HT-29 (cell line): ENCODE measurements at places on chromosomes 13 and 19.

- DNase-seq: peak; percentile 98
Measured at GRCh38 chr13:98775844-98776598, 23.5 kb upstream of the SLC15A1 start.

DNA sequence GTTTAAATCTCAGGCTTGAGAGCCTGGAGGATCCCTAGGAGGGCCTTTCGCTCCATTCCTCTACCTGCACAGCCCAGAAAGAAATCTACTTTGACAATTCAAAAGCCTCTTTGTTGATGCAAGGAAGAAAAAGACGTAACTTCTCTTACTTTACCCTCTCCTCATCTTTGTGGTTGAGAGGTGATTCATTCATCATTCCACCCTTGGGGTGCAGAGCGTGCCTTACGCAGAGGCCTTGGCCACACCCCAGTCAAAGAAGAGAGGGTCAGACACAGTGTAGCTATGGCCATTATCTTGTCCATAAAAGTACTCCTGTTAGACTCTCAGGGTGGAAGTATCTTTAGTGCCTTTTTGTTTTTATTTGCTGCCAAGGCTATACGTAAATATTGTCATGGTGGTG is 184.0 kb downstream of the IRS2 start:
- no peak for DNase-seq

DNA sequence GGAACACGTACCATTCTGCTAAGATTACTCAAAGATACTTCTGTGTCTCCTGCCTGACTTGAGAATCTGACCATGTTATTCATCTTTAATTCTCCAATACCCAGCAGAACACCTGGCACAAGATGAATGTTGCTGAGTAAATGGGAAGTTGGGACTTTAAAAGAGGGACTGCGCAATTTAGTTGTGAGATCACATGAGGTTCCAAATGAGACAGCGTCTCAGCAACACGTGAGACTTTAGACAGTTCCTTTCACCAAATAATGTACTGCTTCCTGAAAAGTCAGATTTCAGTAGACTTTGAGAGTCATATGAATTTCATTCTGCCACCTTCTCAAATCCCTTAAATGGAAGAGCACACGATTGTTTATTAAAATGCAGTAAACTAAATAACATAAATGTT is 36.7 kb downstream of the DOCK9 start:
- no peak for DNase-seq

DNA sequence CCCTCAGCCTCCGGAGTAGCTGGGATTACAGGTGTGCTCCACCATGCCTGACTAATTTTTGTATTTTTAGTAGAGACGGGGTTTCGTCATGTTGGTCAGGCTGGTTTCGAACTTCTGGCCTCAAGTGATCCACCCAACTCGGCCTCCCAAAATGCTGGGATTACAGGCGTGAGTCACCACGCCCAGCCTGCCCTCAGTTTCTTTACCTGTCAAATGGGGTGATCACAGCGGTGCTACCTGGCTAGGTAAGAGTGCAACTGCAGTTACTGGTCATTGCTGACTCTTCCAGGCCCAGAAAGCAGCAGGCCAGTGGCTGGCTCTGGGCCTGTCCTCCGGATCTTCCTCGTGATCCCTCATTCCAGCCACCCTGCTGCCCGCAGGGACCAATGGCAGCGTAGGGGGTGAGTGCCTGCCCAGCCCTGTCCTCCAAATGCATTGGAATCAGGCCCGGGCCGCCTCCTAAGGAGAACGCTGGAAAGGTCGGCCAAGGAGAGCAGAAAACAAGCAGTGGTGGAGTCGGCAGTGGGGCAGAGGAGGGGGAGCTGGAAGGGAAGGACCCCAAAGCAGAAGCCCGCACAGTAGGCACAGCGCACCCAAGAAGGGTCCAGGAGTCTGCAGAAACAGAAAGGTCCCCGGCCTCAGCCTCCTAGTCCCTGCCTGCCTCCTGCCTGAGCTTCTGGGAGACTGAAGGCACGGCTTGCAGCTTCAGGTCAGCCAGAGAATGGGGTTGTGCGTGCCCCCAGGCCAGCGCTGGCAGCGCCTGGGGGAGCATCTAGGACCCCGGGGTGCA is 1.8 kb upstream of the SLC27A1 start:
- no peak for DNase-seq

DNA sequence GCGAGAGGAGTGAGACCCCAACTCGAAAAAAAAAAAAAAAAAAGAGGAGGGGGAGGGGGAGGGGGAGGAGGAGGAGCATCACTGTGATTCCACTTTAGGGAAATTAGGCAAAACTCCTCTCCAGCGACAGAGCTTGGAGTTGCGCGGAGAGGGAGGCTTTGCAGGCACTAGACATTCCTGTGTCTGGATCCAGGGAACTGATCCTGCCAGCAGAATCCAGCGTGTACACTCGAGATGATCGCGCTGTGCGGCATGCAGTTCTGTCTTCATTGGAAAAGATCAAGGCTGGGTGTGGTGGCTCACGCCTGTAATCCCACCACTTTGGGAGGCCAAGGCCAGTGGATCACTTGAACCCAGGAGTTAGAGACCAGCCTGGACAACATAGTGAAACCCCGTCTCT is 29.6 kb upstream of the KLF2 start:
- no peak for DNase-seq

DNA sequence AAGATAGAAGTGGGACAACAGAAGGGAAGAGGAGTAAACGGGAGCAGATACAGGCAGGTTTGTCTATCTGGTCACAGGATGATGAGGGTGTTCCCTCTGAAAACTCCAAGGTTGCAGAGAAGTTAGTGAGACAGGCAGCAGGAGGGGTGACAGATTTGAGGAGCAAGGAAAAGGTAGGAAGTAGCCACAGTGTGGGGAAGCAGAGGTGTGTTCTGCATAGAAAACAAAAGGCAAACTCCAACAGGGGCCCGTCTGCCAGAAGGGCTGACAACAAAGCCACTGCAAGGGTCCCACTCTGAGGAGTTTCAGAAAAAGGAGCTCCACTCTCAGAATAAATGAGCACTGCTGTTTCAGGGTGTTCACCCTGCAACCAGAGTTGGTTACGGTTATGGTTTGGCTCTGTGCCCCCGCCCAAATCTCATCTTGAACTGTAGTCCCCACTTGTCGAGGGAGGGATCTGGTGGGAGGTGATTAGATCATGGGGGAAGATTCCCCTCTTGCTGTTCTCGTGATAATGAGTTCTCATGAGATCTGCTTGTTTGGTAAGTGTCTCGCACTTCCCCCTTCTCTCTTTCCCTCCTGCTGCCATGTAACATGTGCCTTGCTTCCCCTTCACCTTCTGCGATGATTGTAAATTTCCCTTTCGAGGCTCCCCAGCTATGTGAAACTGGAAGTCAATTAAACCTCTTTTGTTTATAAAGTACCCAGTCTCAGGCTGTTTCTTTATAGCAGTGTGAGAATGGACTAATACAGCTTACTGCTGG is 32.1 kb downstream of the SMAD9 start:
- DNase-seq: no peak

DNA sequence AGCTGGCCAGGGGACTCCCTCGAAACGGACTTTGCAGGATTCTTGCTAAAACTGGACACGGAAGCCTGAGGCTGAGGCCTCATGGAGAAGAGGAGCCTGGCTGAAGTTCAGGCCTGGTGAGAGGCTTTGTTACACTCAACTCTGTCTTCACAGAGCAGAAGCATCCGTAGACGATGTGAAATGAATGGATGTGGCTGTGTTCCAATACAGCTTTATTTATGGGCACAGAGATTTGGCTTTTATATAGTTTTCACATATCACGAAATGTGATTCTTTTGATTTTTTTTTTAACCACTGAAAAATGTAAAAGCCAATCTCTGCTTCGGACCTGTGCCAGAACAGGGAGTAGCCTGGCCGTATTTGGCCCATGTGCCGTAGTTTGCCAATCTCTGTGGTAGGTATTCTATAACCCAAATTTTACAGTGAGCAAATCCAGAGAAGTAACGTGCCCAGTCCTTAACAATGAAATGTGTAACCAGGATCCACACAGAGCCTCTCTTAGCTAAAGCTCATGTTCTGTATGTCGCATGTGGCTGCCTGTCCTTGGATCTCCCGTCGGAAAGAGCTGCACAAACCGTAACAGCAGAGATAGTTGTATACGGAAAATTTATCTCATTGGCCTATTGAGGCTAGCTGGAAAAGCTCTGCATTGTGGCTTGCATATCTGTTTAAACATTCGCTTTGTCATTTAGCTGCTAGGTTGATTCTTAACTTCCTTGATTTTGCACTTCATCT is 171.6 kb upstream of the RNF113B start:
- DNase-seq: no peak

GRCh38 chr13:76783798-76784197 is 102.4 kb downstream of the KCTD12 start:
- DNase-seq: no peak

DNA sequence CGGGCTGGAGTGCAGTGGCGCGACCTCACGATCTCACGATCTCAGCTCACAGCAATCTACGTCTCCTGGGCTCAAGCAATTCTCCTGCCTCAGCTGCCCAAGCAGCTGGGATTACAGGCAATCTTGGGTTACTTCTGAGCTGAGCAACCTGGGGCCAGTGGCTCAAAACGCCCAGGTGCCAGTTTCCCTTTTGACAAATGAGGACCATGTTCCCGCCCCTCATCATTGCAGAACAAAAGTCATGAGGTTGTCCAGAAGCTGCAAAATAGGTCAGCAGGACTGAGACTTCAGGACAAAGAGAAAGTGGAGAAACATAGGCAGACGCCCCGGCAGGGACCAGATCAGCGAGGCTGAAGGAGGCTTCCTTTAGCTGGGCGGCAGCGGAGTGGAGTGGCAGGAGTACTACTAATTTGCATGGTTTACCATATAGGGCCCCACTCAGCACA is 3.3 kb upstream of the ADGRE5 start:
- no peak for DNase-seq

DNA sequence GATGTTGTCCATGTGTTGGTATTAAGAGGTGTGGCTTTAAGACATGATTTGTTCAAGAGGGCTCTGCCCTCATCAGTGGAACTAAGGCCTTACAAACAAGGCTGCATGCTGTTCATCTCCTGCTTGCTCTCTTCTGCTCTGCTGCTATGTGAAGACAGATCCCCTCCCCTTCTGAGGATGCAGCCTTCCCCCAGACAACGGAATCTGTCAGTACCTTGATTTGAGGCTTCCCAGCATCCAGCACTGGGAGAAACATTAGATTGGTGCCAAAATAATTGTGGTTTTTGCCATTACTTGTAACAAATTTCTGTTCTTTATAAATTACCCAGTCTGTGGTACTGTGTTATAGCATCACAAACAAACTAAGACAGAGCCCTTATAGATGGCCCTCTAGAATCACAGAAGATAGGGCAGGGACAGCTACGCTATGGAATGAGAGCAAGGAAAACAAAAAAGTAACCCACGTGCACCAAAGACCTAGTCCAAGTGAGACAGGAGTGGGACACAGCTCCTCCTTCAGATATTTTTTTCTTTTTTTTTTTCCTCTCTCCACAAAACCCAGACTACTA is 151.5 kb upstream of the RXFP2 start:
- no peak for DNase-seq

- no peak for DNase-seq
Measured at GRCh38 chr19:17127671-17128070, 52.1 kb downstream of the MYO9B start.

DNA sequence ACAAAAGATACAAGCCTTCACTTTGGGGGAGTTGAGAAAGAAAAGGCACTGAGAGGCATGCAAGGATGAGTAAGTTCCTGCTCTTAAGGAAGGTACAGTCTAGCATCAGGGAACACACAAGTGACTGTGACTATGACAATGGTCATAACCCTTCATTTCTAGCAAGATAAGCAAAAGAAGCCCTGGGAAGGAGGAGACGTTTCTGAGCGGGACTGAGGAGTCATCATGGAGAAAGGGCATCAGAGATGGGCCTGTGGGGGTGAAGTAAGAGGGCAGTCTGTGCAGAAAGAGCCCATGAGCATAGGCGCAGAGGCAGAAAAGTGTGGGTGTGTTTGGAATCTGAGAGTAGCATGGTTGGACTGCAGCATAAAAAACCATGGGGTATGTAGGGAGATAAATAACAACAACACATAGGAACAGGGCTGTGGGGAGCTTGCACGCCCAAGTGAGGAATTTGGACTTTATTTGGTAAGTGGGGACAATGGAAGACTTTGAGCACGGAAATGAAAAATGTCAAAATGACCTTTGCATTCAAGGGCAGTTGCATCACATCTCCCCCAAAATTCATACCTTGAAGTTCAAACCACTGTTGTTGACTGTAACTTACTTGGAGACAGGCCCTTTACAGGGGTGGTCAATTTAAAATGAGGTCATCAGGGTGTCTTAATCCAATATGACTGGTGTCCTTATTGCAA is 86.7 kb downstream of the MBNL2 start:
- no peak for DNase-seq
